ENCODE measurements at places on chromosomes 5 and 9. TPM values are rescaled to one million over a fixed set of nuclear protein-coding genes. Genes with fewer than 3 reads are reported as not detected.

GRCh38 chr5:45696206-45696836, at the start of gene HCN1:
TSS of gene HCN1 (minus strand) at chr5:45696380.
- DNase-seq: peak; percentile 23

ECSCR gene
- 2.4 TPM for total RNA-seq

DNA sequence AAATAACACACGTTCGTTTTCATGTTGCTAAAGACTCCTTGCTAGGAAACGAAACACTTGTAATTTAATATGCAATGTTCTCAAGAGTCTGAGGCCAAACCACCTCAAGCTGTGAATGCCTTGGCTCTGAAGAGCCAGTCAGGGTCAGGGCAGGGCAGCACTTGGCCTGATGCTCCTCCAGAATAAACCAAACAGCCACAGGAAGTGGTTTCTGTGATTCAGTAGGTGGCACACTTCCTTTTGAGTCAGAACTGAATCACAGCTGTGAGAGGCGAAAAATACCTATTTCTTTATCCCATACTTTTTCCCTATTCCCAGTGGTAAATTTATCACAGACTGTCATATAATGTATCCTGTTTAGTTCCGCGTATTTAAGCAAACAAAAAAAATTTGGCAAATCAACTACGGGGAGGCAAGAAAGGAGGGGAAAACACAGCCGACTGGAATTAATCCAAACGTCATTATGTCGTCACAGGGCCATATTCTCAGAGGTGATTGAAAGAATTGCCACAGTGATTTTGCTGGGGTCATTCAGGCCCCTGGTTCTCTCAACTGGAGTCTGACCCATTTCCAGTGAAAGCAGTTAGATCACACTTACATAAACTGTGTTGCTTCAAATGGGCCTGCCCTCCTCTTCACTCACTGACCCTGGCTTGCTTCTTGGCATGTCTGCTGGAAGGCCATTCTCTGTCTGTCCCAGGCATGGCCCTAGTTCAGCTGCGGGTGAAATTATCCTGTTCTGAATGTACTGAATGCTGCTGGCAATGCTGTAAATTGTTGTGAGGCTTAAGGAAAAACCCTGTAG, 71.2 kb downstream of the ARRDC3 start:
- peak; percentile 98 for DNase-seq

DNA sequence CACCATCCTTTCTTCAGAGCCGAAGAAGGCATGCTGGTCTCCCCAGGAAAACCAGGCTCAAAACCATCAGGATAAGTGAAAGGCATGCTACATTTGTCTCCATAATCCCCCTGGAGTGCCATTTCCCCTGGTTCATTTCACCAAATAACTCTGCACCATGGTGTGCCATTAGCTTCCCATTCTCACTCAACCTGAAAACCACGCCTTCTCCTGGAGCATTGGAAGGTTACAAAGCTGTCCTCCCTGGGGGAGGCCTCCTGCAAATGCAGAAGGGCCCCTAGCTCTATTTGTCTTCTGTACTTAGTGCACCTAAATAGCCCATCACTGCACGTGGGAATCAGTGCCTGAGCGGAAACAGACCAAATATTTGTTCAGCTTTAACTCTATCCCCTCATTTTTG, 90.2 kb upstream of the ICE1 start:
- DNase-seq: peak; percentile 44

DNA sequence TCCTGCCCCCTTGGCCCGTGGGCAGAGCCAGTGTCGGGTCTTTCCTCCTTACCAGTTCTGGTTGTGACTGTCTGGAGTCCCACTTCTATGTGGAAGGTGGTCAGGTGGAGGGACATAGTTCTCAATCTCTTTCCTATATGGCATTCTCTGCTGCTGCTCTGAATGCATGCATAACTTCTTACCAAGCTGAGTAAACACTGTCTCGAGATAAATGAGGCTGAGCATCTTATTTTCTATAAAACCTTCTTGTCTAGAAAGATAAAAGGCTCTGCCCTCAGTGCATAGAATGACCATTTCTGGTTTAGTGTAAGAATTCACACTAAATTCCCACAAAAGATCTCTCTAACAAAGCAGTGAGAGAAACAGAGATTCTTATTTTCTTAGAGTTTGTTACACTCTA, 106.2 kb upstream of the TBC1D2 start:
- no peak for DNase-seq

RASGEF1C gene
- not detected for total RNA-seq

F2R gene
- total RNA-seq: 28.4 TPM

- no peak for DNase-seq
Measured at GRCh38 chr9:21030389-21031035, 928 bp downstream of the HACD4 start.

GRCh38 chr5:120419127-120419526, 45.0 kb upstream of the PRR16 start:
- DNase-seq: peak; percentile 39

DNA sequence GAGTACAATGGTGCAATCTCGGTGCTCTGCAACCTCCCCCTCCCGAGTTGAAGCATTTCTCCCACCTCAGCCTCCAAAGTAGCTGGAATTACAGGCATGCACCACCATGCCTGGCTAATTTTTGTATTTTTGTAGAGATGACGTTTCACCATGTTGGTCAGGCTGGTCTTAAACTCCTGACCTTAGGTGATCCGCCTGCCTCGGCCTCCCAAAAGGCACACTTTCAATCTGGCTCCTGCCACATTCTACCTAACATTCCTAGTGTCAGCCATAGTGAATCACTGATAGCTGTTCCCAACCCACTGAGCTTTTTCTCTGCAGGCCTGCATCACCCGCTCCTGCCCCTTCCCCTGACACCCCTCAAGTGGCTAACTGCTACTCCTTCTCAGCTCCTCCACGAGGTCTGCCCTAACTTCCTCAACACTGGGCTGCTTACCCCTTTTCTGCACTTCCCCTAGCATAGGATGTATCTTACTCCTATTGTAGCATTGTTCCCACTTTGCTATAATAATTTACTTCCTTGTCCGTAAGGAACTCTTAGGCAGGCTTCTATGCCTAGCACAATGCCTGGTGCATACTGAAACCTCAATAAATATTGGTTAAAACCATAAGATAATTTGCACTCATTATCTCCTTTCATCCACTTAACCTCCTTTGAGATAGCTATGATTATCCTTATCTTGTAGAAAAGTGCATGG, 42.0 kb upstream of the LIFR start:
- DNase-seq: peak; percentile 8

DNA sequence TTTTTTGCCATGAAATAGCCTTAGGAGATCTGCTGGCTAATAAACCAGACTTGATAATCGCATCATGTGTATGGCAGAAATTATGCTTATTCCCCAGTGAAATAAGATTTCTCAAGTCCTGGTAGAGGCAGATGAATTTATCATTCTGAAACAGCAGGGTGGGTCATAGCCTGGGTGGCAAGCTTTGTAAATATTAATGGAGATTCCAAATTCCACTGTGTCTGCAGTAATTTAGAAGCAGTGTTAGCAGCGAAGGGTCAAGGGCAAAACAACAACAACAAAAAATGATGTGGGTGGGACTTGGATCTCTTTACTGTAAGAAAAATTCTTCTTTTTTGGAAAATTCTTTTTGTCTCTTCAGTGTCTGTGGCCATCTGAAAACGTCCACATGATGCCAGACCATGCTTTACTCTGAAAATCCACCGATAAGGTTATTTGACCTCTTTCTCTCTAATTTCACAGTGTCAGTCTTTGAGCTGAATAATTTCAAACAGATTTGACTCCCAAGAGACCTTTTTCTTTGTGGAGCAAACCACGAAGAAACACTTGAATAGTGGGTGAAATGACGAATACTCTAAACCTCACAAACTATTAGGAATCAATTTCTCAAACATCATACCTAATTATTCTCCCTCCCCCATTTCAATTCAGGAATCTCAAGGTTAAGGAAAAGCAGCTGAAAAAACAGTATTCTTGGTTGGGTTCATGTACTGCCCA, 106.0 kb upstream of the RPS23 start:
- DNase-seq: no peak

DNA sequence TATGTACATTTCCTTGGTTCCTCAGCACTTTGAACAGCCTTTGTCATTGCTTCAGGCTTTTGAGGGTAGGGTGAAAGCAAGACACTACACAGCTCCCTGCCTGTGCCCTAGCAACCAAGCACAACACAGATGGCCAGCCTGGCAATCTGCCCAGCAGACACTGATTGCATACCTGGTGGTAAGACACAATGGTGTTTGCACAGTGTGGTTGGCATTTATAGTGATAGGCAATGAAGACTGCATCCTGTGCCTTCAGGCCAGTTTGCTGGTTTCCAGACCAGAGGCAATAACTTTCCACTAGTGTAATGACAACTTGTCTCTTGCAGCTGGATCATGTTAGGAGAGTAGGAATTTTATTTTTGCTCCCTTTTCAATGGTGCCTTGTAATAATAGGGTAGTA, 144.5 kb upstream of the TNC start:
- DNase-seq: peak; percentile 100

C5orf58 gene
- total RNA-seq: not detected

- DNase-seq: no peak
Measured at GRCh38 chr5:113809626-113810025, 296.1 kb downstream of the YTHDC2 start.

- no peak for DNase-seq
Measured at GRCh38 chr9:32339424-32339823, 45.0 kb upstream of the ACO1 start.

DNA sequence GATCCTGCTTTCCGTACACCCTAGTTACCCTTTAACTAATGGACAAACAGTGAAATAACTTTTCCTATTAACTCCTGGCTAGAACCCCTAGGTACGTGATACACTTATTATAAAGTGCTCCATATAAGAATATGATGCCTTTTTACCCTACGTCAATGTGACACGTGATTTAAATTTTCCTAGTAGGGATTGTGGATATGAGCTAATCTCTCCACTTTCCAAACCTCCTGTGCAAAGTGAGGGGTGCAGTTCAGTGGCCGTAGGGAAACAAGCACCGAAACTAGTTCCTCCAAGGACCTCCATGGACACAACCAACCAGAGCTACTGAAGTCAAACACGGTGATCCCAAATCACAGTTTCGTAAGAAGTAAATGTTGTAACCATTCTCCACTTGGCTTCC, 19.3 kb downstream of the NFIB start:
- DNase-seq: no peak

DNA sequence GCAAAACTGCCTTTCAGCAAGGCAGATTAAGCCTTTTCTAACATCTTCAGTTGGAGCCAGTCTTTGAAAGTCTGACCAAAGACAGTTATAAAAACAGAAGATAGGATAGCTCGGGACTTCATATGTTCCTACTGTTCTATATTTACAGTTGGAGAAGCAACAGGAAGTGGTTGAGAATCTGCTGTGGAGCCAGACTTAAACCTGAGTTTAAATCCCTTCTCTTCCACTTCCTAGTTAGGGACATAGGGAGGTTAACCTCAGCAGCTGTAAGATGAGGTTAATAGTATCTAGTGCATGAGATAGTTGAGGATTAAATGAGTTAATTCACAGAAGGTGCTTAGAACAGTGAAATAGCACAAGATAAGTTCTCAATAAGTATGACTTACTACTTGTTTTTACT, 84.5 kb upstream of the FREM1 start:
- no peak for DNase-seq

GDA gene
- total RNA-seq: 3.7 TPM

- no peak for DNase-seq
Measured at GRCh38 chr5:162068936-162069335, 1.4 kb downstream of the GABRG2 start.

BBLN gene
- 122 TPM for total RNA-seq

- DNase-seq: peak; percentile 80
Measured at GRCh38 chr5:177473443-177474001, at the start of gene DBN1. TSS of gene DBN1 (minus strand) at chr5:177473634. CDS start at chr5:177473521, 113 bp downstream.

DNA sequence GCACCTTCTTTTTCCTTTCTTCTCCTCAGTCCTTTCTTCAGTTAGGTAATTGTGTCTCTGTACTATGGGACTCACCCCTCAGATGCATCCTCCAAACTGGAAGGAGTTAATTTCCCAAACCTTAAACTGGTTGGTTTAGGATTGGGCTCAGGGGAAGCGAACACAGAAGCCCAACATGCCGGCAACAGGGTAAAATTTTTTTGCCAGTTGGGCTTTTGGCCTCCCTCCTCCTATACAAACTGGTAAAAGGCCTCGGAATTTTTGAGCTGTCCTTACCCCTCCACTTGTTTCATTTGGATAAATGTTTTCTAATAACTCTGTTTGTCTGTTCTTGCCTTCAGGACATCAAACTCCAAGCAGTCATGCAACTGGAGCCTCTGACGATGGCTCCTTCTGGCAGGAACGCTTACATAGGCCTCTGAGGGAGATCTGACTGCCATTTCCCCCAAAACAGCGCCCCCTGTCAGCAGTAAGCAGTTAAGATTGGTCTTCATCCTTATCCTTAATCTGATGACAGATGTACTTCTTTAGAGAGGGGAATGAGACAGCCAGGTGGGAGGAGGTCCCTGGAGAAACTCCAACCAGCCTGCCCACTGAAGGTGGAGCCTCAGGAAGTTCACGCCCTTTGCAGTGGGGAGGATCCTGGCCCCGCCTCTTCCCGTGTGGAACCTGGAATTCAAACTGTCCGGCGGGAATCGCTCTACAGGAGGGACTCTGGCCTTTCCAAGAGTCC, 57.8 kb upstream of the SPINK5 start:
- DNase-seq: peak; percentile 46

All from Daoy (cell line).